ENCODE measurements at places on chromosomes 13 and 19. TPM values are rescaled to one million over a fixed set of nuclear protein-coding genes. Genes with fewer than 3 reads are reported as not detected.
A peak's percentile ranks its signal among the peaks of the same experiment; 100 is the strongest.

DNA sequence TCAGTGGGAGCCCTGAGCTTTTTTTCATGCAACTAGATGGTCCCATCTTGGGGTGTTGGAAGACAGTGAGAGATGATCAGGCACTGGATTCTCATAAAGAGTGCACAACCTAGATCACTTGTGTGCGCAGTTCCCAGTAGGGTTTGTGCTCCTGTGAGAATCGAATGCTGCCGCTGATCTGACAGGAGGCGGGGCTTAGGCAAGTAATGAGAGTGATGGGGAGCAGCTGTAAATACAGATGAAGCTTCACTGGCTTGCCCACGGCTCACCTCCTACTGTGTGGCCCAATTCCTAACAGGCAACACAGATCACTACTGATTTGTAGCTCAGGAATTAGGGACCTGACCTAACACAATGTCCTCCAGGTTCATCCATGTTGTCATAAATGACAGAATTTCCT is 43.6 kb upstream of the UBAC2 start:
- no peak overlapping the region for H3K4me3 ChIP-seq
- H3K36me3 ChIP-seq: no peaks in the 10 kb centered on the region
- no peak for DNase-seq
- H3K27me3 ChIP-seq: peaks cover 22% of the 10 kb centered on the region
- H3K4me1 ChIP-seq: no peaks in the 10 kb centered on the region

NFIX gene
- total RNA-seq: 28.1 TPM

DNA sequence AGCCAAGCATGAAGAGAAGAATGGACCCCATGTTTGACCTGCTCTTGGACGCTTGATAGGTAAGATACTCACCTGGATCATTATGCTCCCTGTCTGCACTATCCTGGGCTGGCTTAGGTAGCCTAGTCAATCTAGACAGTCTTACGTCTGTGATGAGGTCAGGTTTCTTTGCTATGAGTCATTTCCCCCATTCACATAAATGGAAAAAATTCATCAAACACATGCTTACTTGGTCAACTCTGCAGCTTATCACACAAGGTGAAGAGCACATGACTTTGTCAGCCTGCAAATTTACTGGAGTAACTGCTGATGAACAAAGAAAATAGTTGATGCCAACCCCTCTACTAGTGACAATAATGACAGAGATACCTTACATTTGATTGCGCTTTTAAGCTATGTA is 170.0 kb downstream of the NUFIP1 start:
- no peak for DNase-seq
- H3K4me1 ChIP-seq: no peaks in the 10 kb centered on the region
- no peak overlapping the region for H3K4me3 ChIP-seq
- H3K27ac ChIP-seq: no peak overlapping the region
- H3K36me3 ChIP-seq: no peaks in the 10 kb centered on the region

PCDH17 gene
- total RNA-seq: 1.2 TPM

DNA sequence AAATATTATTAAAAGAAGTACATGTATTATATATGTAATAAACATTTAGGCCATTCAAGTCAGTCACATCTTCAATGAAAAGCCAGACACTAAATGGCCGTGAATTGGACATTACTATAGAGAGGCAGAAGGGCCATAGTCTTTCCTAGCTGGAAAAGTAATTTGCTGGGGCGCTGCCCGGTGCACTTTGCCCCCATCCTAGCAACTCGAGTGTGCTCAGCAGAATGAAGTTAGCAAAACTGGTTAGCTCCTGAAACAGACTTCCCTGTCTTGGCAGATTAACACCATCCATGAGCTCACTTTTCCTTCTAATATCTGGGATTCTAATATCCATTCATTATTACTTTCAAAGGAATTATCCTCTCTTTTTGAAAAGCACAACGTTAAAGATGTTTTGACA is 2.8 kb upstream of the SPRYD7 start:
- peak overlapping the region; percentile 94 for H3K27ac ChIP-seq
- no peak overlapping the region for H3K4me3 ChIP-seq
- no peaks in the 10 kb centered on the region for H3K27me3 ChIP-seq
- H3K4me1 ChIP-seq: peaks cover 24% of the 10 kb centered on the region
- DNase-seq: peak; percentile 86

PCP2 gene
- total RNA-seq: 14.2 TPM

GRCh38 chr19:42279155-42279901 is 10.3 kb downstream of the CIC start:
- no peak for DNase-seq
- H3K36me3 ChIP-seq: no peaks in the 10 kb centered on the region
- H3K4me3 ChIP-seq: peak overlapping the region; percentile 85
- H3K4me1 ChIP-seq: peaks cover 43% of the 10 kb centered on the region

GRCh38 chr19:3135961-3136683 is at the start of gene GNA15:
TSS of gene GNA15 (plus strand) at chr19:3136033. CDS start at chr19:3136451, 418 bp downstream.
- peak; percentile 62 for DNase-seq
- no peaks in the 10 kb centered on the region for H3K36me3 ChIP-seq
- H3K4me3 ChIP-seq: peak within 1 kb of the TSS; percentile 27

- H3K27me3 ChIP-seq: no peaks in the 10 kb centered on the region
- H3K36me3 ChIP-seq: no peaks in the 10 kb centered on the region
- H3K4me1 ChIP-seq: no peaks in the 10 kb centered on the region
- H3K4me3 ChIP-seq: no peak overlapping the region
Measured at GRCh38 chr13:68551701-68552522, 1321.8 kb upstream of the PCDH9 start.

DNA sequence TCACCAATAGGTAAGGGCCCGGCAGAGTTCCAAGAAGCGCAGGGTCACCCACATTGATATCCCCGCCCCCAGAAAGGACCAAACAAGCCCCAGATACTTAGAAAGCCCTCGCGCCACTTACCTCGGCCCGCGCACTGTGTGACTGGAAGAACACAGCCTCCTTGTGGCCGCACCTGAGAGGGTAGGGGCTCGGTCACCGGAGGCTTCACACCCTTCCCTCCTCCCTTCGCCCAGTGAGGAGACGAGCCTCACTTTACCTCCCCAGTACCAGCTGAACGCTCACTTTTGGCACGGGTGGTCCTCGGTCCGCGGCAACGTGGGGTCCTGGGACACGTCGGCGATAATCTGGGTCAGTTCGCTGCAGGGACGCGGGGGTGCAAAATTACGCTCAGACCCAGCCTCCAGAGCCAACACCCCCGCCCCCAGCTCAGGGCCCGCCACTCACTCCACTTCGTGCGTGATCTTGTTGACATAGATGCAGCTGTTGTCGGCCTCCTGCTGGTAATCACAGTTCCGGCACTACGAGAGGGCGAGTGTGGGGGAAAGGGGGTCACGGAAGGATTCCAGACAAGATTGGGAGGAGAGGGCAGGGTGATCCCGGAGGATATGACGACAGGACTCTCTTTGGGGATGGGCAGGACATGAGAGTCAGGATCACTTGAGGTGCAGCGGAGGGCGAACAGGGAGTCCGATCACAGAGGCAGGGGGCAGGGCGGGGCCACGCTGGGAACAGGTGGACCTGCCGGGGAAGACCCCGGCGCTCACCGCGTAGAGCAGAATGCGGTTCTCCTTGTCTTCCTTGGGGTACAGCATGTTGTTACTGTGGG is 568 bp downstream of the POLR2I start:
- peak; percentile 32 for DNase-seq
- no peaks in the 10 kb centered on the region for H3K36me3 ChIP-seq
- H3K27me3 ChIP-seq: no peaks in the 10 kb centered on the region
- peak overlapping the region; percentile 93 for H3K27ac ChIP-seq

DNA sequence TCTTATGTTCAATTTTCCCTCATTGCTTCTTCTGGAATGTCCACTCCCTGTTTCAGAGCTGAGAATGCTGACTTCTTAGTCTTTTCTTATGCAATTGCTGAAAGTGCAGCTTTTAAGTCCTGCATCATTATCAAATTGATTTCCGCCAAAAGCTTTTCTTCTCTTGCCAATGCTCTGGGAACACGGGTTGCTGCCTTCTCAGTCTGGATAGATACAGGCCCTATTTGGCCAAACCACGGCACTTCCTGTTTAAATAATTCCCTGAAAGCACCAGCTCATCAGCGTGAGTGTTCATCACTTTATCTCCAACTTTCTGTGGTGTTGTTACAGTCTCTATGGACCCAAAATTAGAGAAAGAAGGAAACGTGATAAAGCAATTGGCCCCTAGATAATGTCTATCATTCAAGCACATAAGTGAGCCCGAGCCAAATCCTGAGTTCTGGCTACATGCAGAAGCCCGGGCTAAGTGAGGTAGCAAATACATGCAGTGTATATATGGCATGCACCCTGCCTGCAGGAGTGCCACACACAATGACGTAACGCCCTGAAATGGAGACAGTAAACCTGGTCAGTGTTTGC is 85.7 kb downstream of the CYSLTR2 start:
- no peaks in the 10 kb centered on the region for H3K27me3 ChIP-seq
- DNase-seq: no peak
- H3K36me3 ChIP-seq: no peaks in the 10 kb centered on the region

CASP14 gene
- total RNA-seq: not detected

DNA sequence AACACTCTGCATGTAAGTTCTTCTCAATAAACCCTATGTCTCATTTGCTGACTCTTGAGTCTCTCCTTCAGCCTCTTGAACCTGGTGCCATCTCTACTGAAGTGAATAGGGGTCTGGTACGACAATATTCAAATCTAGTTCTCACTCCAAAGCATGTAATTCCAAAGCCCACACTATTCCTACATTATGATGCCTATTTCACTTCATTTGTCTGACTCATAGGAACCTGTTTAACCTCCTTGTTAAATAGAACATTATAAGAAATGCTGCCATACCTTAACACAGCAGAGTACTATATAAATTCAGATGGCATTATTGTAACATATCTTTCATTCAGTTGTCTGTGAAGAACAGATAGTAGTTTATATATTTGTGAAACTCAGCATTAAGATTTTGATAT is 67.1 kb downstream of the STARD13 start:
- H3K36me3 ChIP-seq: no peaks in the 10 kb centered on the region
- DNase-seq: no peak
- H3K4me1 ChIP-seq: peaks cover 33% of the 10 kb centered on the region
- no peak overlapping the region for H3K4me3 ChIP-seq

- no peak for DNase-seq
- no peak overlapping the region for H3K4me3 ChIP-seq
- no peak overlapping the region for H3K27ac ChIP-seq
- peaks cover 8% of the 10 kb centered on the region for H3K4me1 ChIP-seq
- H3K36me3 ChIP-seq: no peaks in the 10 kb centered on the region
- no peaks in the 10 kb centered on the region for H3K27me3 ChIP-seq
Measured at GRCh38 chr19:2887391-2887914, 13.3 kb upstream of the ZNF57 start.

CPB2 gene
- not detected for total RNA-seq

DNA sequence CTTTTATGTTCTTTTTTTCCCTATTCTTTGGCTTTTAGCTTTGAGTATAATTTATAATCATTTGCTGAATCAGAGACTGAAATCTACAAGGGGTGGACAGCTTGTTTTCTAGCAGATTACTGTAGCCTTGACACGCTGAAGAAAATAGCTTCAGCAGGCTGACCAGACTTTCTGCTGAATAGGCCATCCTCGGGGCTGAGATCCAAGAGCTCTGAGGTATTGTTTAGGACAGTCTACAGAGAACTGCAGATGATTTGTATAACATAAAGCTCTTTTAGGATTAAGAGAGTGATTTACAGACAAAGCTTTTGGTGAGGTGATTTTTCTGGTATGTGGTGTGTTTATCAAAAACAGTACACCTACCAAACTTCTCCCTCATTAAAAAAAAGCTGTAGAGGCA is 16.8 kb downstream of the POLR1D start:
- no peak for DNase-seq
- no peak overlapping the region for H3K4me3 ChIP-seq
- peak overlapping the region; percentile 55 for H3K27ac ChIP-seq
- H3K36me3 ChIP-seq: no peaks in the 10 kb centered on the region
- H3K4me1 ChIP-seq: peaks cover 4% of the 10 kb centered on the region
- H3K27me3 ChIP-seq: no peaks in the 10 kb centered on the region

DNA sequence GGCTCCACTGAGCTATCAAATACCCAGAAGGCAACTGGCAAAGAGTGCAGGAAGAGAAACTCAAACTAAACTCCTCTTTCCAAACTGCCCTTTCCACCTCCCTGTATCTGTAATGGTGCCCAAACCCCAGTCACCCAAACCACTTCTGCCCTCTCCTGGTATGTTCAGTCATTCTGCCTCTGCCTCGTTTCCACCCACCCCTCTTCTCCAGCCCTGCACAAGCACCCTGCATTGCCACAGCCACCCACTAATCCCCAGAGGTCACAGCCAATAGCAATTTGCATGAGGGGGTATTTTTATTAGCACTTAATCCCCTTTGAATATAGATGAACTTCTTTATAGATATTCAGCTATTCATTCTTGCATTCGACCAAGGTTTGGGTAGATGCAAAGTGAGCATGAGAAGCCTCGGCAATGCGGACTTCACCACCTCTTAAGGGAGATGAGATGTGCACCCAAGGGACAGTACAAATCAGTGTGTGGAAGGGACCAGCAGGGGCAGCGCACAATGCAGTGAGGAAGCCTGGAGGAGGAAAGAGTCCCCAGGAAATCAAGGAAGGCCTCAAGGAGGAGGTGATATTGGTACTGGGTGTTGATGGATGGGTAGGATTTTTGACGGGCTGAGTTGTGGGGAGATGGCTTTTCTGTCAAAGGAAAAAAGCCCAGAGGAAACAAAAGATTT is 12.4 kb downstream of the TMEM272 start:
- peak; percentile 26 for DNase-seq
- H3K4me1 ChIP-seq: no peaks in the 10 kb centered on the region
- H3K36me3 ChIP-seq: no peaks in the 10 kb centered on the region
- H3K27ac ChIP-seq: no peak overlapping the region

DNA sequence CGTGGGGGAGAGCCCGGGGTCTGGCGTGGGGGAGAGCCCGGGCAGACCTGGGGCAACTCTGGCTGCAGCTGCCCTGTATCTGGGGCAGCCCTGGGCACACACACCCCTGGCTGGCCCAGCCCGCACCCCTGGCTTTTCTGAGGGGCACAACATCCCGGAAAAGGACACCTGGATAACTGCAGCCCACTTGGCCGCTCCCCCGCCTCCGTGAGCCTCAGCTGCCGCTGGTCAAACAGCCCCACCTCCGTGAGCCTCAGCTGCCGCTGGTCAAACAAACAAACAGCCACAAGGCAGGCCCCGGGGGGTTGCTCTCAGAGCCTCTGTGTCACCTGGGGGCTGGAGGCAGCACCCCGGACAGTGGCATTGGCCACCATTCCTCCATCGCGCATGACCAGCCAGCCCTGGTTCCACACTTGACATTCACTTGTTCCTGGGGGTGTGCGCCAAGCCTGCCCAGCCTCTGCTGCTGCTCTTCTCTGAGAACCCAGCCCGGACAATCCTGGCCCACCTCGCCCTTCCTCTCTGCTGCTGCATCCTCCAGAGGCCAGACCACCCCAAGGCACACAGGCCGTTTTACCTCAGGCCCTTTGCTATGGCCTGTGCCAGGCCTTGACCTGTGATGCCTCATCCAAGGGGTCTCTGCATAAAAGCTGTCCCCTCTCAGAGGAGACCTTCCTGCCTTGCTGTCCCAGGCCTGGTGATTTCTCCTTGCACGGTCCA is 19.9 kb downstream of the CEBPG start:
- H3K27me3 ChIP-seq: no peaks in the 10 kb centered on the region
- no peak overlapping the region for H3K4me3 ChIP-seq
- H3K4me1 ChIP-seq: peaks cover 76% of the 10 kb centered on the region
- no peaks in the 10 kb centered on the region for H3K36me3 ChIP-seq
- H3K27ac ChIP-seq: no peak overlapping the region
- no peak for DNase-seq

- H3K27me3 ChIP-seq: no peaks in the 10 kb centered on the region
- H3K4me1 ChIP-seq: no peaks in the 10 kb centered on the region
- no peaks in the 10 kb centered on the region for H3K36me3 ChIP-seq
- H3K27ac ChIP-seq: no peak overlapping the region
- H3K4me3 ChIP-seq: no peak overlapping the region
Measured at GRCh38 chr13:47175172-47175866, 278.5 kb upstream of the HTR2A start.

EFNA2 gene
- 38.2 TPM for total RNA-seq

- H3K27ac ChIP-seq: no peak overlapping the region
- no peaks in the 10 kb centered on the region for H3K4me1 ChIP-seq
- H3K27me3 ChIP-seq: no peaks in the 10 kb centered on the region
- H3K4me3 ChIP-seq: no peak overlapping the region
- no peak for DNase-seq
- no peaks in the 10 kb centered on the region for H3K36me3 ChIP-seq
Measured at GRCh38 chr13:71213252-71213821, 653.7 kb downstream of the DACH1 start.
